ENCODE measurements at places on chromosomes 11 and 22.
A peak's percentile ranks its signal among the peaks of the same experiment; 100 is the strongest.

DNA sequence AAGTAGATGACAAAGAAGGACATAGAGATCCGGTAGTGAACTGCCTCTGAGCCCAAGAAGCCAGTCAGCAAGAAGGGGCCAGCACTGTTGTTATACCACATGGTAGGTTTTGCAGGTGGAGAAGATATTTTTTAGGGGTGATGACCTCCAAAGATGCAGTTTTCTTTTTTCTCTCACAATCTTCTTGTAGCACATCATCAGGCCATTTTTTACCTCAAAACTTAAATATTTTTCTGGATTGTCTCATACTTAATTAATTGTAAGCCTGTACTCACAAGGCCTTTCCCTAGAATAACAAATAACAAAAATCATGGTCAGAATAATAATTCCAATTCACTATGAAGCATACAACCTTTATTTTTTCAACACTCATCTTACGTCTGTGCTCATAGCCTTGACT is at the start of gene OR51B4:
TSS of gene OR51B4 (minus strand) at position 101 of the 400 bp plus-strand sequence. CDS start at position 101, 0 bp downstream.
- no peak for DNase-seq

DNA sequence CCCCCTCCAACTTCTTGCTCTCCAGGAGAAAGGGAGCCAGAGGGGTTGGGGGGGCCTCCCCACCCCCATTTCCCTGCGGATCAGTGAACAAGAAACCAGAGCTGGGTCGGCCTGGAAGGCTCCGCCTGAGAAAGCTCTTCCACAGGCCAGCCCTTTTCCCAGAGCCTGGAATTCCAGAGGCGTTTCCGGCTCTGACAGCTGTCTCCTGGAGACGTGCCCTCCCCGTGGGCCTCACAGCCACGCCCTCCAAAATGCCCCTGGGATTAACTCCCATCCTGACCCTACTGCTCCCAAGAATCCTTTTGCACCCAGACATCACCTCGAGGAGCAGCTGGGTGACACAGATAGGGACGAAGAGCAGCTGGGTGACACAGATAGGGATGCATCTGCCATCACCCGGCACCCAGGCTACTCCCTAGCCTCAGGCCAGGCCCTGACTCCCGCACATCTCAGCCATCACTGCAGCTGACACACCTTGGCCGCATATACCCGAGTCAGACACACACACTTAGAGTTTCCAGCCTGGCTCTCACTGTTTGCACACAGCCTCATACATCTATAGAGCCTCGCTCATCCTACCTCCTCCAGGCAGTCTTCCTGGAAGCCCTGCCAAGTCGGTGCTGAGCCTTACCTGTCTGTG is 7.6 kb upstream of the CDC42EP1 start:
- DNase-seq, result no peak

- DNase-seq, result no peak
Measured at GRCh38 chr22:40432157-40432556, 61.8 kb downstream of the SGSM3 start.

- DNase-seq, result no peak
Measured at GRCh38 chr11:74322667-74323066, 11.2 kb upstream of the P4HA3 start.

DNA sequence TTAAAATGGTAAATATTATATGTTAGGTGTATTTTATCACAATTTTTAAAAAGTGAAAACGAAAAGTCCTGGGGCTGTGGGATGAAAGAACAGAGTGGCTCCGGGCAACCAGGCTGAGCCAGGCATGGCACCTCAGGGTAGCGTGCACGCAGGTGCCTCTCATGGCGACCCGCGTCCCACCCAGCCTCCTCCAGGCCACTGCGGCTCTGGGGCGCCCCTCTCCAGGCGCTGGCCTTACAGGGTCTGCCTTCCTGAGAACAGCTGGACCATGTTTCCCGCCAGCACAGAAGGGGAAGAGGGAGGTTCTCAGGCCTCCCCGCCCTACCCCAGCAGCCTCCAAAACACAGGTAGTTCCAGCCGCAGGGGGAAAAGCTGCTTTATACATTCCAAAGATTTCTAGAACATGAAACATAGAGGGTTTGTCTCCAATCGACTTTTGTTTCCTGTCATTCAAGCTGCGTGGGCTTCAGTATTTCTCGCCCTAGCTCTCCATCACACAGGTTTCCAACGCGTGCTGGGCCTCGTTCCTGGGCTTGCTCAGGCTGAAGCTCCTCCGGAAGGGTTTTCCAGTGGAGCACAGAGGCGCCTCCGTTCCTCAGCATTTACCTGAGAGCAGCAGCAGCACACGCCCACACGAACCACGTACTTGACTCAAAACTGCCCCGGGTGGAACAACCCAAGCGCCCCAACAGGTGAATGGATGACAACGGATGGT is 10.5 kb downstream of the EHD1 start:
- no peak for DNase-seq

DNA sequence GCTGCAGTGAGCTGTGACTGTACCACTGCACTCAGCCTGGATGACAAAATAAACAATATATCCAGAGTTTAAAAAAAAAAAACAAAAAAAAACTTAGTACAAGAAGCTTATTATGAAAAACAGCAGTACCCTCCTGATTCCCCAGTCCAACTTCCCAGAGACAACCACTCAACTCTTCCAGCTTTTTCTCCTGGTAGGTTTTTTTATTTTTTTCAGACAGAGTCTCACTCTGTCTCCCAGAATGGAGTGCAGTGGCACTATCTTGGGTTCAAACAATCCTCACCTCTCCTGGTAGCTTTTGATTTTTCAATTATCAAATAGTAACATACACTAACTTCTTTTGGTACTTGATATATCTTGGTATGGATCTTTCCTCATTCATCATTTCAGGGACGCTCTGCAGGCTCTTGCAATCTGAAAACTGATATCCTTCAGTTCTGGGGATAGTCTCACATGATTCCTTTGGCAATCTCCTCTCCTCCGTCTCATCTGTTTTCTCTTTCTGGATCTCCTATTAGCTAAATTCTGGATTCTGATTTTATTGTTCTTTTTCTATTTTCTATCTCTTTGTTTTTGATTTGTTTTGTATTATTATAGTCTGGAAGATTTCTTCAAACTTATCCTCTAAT is 44.9 kb downstream of the ALG9 start:
- no peak for DNase-seq

- no peak for DNase-seq
Measured at GRCh38 chr11:94519478-94520084, 7.3 kb downstream of the C11orf97 start.

GRCh38 chr11:101915791-101916291 is 481 bp downstream of the ANGPTL5 start:
- DNase-seq, result no peak

- no peak for DNase-seq
Measured at GRCh38 chr22:29720811-29721323, 1.1 kb downstream of the CABP7 start.

DNA sequence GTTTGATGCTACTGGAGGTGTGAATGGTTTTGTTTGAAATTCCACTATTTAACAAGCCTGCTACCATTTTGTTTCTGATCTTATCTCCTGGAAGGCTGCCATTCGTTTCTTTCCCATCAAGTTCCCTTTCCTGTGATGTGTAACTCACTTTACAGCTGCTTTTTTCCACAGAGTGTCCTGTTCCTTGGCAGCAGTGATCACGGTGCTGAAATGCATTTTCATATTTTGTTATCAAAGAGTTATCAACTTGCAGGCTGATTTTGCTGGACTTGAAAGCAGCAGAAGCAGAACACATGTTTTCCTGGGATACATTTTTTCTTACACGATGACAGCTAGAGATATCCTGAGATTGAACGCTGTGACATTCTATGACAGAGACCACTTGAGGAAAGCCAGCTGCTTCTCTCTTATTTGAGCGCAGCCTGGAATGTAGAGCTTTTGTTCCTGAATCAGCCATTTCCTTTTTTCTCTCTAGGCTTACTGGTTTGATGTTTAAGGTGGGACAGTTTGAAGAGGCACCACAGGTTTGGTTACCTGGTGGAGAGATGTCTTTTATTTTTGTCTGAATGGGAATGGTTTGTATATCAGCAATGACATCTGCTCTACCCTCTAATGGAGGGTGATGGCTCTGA is 34.7 kb downstream of the PRR14L start:
- DNase-seq, result no peak

GRCh38 chr11:3359092-3359824 is 19.7 kb downstream of the ZNF195 start:
- no peak for DNase-seq

DNA sequence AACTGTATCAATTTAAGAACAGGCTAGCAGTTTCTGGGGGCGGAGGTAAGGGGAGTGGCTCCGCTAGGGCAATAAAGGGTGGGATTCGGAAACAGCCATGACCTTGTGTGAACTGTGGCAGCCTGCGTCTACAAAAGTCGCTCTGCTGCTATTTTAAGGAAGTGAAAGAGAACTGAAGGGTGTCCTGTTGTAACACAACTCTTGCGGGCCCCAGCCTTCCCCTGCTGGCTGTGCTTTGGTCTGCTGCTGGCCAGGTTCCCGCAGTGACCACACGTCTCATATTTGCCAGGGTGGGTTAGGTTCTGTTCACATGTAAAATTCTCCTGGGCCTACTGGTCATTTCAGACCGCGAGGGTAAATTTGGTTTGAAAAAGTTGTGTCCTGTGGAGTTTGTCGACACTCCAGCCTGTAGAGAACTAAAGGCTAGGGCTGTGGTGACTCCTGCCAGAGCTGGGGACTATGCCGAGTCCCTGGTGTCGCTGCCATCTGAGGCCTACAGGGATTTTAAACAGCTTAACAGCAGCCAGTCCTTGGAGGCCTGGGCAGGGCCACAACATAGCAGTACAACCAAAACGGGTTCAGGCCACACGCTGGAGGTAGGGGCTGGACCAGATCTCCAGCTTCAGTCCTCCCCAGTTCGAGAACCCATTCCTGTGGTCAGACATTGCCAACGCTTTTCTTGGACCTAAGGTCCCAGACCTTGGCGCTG is 1.1 kb upstream of the PPFIBP2 start:
- DNase-seq, result peak; percentile 52

DNA sequence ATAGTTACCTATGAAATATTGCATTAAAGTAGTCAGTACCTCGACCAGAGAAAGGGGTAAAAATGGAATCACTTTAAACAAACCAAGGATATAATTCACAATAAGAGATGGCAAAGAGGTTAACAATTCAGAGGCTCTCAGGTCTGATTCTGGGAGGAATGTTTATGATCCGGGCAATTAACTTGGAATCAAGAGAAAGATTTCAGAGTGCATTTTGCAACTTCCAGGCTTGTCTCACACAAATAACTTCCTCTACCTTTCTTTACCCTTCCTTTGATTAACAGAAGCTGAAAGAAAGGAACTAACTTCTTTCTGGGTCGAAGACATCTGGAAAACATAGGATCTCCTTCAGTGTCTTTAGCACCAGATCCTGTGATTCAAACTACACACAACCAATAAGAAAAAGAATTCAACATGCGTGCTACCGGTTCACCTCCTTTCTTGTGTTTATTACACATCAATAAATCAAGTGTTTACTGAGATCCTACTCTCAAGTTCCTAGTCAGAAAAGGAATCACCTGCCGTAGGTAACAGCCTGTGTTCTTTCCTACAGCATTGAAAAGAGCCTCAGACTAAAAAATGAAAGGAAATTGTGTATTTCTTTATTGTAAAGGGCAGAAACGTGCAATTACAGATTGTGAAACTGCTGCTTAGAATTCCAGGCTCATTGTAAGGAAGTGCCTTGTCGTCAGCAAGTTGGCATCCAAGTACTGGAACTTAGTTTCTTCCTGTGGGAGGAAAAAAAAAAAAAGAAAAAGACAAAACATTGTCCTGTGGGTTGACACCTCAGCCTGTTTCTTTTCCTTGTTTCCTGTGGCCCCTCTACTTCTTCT is 29.5 kb downstream of the CARD18 start:
- no peak for DNase-seq

DNA sequence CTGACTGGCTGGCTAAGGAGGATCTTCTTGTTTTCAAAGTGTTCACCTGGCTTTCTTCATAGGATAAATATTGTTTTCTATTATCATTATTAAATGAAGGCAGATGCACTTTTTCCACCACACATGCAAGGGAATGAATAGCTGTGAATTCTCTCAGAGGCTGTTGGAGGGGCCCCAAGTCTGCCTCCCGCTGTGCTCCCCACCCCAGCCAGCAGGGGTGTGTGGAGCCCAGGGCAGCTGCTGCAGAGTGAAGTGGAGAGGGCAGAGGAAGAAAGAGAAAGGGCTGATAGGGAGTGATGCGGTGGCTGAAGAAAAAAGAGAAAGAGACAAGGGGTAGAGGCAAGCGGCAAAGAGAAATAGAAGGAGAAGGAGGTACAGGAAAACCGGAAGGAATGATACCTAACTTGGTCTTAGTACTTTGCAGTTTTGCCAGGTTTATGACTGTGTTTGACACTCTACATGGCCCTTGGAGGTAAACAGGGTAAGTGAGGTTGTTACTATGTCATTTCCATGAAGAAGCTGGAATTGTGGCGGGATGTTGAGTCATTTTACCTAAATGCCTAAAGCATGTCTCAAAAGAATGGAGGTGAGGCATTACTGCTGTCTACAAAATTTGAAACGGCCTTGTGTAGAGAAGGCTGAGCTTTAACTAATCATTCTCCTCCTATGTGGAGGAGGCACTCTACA is 145.7 kb upstream of the B3GAT1 start:
- no peak for DNase-seq

GRCh38 chr11:294780-295179 is 4.5 kb downstream of the IFITM5 start:
- DNase-seq, result no peak

GRCh38 chr11:64746486-64746885 is 2.5 kb upstream of the RASGRP2 start:
- DNase-seq, result no peak

DNA sequence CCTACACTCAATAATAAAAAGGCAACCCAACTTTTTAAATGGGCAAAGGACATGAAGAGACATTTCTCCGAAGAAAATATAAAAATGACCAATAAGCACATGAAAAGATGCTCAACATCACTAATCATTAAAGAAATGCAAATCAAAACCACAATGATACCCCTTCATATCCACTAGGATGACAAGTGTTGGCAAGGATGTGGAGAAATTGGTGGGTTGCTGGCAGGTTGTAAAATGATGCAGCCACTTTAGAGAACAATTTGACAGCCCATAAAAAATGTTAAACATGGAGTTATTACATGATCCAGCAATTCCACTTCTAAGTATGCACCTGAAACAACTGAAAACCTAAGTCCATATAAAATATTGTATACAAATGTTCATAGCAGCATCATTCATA is 73.2 kb upstream of the LMO2 start:
- no peak for DNase-seq

GRCh38 chr11:16603890-16604793 is 134.3 kb upstream of the C11orf58 start:
- DNase-seq, result no peak

GRCh38 chr22:30880181-30880601 is 88.4 kb downstream of the MORC2 start:
- no peak for DNase-seq
